Hematopoietic multipotent progenitor cell (in vitro differentiated cells): ENCODE measurements at places on chromosomes 1 and 21.
A peak's percentile ranks its signal among the peaks of the same experiment; 100 is the strongest.

DNA sequence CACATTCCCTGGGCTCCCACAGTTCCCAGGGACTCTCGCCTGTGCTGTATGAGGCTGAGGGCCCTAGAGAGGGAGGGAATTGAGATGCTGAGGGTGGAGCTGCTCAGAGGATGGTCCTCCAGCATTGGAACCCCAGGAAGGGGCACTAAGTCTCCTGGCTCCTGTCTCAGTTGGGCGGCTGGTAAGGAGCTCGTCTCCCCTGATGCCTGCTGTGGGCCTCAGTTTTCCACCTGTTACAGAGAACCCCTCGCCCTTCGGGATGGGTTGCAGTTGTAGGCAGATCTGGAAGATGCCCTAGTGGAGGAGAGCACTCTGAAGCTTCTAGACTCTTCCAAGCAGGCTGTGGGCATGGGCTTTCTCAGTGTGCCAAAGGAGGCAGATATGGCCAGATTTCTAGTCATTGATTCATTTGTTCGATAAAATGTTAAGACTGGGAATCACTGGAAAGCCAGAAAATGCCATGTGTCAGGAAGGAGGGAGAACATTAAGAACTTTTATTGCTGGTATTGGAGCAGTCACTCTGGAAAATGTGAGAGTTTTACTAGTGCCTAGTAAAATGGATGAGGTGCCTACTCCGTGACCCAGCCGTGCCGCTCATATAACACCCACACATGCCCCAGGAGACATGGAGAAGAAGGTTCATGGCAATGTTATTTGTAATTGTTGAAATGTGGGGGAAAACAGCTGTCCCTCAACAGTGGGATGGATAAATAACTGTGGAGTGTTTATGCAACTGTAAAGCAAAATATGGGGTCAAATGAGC is 828 bp upstream of the MYBPH start:
- DNase-seq: no peak

DNA sequence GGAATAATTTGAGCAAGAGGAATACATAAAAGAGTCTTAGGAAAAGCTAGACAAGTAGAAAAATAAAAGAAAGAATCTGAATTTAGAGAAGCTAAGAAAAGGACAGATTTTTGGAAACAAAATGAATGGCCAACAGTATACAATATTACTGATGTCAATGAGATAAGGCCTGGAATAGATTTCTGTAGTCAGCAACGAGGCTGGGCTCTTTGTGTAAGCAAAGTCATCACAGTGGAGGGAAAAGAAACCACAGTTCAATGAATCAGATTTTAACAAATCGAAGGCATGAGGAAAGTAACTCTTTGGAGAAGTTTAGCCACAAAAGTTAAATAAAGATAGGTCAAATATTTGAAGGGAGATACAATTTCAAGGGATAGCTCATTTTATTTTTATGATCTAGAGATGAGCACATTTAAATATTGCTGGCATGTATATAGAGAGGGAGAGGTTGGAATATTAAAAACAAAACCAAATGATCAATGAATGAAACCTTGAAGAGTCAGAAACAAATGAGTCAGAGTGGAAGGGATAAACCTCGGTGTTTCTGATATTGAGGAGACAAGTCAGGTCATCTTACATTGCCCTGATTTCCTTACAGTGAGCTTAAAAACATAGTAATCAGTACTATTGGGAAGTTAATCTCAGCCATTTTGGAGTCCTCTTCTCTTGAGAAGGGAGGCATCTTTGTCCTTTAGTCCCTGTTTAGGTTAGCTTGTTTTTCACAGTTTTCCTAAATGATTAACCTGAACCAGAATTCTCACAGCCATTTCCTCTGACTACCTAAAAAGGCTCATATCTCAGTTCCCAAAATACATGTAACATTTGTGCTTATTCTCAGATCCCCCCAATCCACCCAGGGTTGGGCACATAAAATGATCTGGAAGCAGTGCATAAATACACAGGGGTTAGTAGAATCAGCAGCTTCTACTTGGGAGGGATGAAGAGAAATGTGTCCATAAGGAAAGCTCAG is 620.0 kb upstream of the B3GALT2 start:
- no peak for DNase-seq

- DNase-seq: no peak
Measured at GRCh38 chr1:111647736-111648135, 28.1 kb downstream of the RAP1A start.

DNA sequence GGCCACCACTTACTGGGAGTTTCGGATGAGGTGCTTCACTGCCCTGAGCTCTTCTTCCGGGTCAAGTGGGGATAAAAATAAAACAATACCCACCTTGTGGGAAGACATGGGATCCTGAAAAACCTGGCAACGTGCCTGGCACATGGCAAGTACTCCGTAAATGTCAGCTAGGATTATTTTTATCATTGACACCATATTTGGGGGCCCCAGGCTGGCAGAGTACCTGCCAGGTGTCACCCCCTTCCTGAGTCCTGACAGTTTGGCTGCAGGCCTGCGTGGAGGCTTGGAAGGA is 9.2 kb upstream of the EPHA2 start:
- DNase-seq: no peak

- DNase-seq: no peak
Measured at GRCh38 chr1:20242890-20243479, 47.7 kb upstream of the VWA5B1 start.

GRCh38 chr1:204089044-204089751 is 16.3 kb downstream of the SOX13 start:
- DNase-seq: no peak

DNA sequence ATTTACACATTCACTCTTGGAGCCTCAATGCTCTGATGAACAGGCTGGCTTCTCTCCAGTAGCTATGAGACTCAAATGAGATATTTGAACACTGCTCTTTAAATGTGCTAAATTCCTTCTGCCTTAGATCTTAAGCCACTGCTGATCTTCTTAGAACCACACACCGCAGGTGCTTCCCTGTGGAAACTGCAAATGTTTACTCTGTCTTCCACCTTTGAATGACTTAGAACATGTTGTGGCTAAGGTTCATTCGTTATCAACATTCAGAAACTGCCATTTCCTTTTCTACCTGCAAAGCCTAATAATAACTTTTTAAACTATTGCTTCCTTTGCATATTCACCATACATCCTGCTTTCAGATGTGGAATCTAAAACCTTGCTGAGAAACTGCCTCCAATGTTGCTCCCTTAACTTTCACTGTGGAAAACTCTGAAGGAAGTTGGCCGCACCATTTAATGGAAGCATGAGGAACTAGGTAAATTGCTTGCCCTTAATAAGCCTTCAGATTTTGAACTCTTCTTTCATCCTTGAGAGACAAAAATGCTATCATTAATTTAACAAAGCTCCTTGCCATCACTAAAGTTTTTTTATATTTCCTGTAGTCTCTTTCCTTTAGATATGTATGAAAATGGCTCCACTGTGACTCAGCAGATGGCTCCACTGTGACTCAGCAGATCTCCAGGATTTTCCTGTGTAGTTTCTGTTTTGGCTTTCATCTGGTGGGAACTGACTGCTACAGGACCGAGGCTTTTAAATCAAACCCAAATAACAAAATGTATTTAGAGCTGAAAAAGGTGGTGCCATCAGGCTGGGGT is 143.8 kb downstream of the TNFSF18 start:
- DNase-seq: peak; percentile 88

DNA sequence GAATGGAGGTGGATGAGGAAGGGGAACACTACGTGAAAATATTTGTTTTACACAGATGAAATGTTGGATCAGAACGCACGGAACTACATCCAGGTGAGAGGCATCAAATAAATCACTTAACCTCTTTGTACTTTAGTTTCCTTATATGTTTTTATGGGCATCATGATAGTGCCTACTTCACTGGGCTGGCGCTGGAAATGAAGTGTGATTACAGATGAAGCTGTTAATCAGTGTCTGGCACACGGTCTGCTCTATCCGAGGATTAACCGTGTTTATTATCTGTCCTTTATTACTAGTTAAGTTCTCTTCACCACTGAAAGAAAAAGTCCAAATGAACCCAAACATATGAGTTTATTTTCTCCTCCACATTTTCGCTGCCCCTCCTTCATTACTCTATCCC is 96.0 kb upstream of the TRABD2B start:
- no peak for DNase-seq

- no peak for DNase-seq
Measured at GRCh38 chr21:45156459-45156858, 82.1 kb downstream of the ADARB1 start.

DNA sequence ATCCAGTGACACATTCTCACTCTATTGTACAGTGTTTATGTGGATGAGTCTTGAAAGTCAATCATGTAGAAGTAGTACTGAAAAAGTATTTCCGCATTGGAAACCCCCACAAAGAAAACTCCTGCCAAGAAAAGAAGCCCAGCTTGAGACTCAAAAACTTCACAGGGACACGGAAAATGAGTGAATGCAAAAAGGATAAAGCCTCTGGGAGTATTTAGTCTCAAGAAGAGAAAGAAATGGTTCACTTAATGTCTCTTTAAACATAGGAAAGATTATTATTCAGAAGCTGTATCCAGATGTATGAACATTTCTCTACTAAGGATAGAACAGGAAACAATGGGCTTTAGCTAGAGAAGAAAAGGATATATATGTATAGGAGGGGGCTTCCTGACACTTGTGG is 304.5 kb downstream of the BARHL2 start:
- DNase-seq: no peak

GRCh38 chr1:1550591-1551432 is 10.4 kb upstream of the TMEM240 start:
- no peak for DNase-seq

DNA sequence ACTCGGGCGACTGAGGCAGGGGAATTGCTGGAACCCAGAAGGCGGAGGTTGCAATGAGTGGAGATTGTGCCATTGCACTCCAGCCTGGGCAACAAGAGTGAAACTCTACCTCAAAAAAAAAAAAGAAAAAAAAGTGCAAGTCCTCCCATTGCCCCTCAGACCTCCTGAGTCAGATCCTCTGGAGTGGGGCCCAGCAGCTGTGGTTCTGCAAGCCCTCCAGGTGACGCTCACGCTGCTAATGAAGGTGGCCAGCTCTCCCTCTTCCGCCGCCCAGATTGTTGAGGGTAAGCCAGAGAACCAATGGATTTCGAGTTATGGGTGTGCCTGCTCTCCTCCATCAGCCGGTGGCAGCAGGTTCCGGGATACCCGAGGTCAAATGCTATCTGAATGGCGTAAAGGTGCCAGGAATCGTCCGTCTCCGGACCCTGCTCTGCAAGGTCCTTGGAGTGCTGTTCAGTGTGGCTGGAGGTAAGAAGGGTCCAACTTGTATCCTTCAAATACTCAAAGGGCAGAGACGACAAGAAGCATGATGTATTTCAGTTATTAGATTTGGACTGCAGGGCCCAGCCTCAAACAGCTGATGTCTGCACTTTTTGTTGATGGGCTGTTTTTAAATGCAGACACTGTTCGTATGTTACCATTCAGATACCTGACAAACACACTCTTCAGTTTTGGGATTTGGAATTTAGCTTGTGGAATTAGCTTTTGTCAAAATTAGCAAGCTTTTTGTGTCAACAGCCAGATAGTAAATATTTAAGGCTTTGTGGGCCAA is 17.6 kb downstream of the CLCN6 start:
- no peak for DNase-seq

GRCh38 chr1:8343464-8344001 is 25.6 kb downstream of the SLC45A1 start:
- DNase-seq: no peak
